SHP77 treated with DMSO at 0.1 percent for 48 hours (cell line): ENCODE measurements at places on chromosomes 16 and 17.

GRCh38 chr16:30956601-30957455 lies 726 bp upstream of the SETD1A start:
- peak; percentile 65 for DNase-seq

GRCh38 chr17:417691-418420 lies 65.2 kb upstream of the RPH3AL start:
- no peak for DNase-seq

DNA sequence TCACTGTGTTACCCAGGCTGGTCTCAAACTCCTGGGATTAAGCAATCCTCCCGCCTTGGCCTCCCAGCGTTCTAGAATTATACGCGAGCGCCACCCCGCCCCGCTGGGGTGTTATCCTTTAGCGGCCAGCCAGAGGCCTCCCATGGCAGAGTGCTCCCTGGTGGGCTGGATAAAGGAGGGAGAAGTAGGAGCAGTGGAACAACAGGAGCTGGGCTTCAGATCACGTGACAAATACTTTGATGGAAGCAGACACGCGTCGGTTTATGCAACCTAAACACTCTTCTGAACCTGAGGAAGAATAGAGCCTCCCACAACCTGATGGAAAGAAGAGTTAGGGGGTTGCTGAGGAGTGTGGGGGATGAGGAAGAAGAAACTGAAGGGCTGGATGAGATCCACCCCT lies 2114.0 kb downstream of the TP53TG3F start:
- DNase-seq, result no peak

- no peak for DNase-seq
Observed at GRCh38 chr16:74456290-74456625, 35.0 kb upstream of the CLEC18B start.

DNA sequence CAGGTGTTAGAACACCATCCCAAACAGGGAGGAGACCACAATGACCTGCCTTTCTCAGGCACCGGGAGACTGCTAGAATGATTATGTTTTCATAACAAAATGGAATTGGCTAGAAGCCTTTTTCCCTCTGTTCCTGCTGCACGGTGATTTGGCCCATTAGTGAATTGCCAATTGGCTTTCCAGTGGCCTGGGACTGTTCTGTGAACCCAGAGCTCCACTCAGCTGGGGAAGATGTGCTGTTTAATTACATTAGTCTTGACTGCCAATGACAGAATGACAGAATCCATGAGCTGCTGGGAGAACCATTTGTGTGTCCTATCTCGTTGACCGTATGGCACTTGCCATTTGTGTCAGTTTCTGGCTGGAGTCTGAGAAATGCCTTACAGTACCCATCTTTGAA lies 242.9 kb downstream of the CDH11 start:
- no peak for DNase-seq
